Effector memory CD8-positive, alpha-beta T cell (primary cell): ENCODE measurements at places on chromosomes 5 and 9.

DNA sequence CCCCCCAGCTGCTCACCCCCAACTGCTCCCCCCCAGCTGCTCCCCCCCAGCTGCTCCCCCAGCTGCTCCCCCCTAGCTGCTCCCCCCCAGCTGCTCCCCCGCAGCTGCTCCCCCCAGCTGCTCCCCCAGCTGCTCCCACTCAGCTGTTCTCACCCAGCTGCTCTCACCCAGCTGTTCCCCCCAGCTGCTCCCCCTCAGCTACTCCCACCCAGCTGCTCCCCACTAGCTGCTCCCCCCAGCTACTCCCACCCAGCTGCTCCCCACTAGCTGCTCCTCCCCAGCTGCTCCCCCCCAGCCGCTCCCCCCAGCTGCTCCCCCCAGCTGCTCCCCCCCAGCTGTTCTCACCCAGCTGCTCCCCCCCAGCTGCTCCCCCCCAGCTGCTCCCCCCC, 22.8 kb upstream of the AHRR start:
- DNase-seq = no peak

DNA sequence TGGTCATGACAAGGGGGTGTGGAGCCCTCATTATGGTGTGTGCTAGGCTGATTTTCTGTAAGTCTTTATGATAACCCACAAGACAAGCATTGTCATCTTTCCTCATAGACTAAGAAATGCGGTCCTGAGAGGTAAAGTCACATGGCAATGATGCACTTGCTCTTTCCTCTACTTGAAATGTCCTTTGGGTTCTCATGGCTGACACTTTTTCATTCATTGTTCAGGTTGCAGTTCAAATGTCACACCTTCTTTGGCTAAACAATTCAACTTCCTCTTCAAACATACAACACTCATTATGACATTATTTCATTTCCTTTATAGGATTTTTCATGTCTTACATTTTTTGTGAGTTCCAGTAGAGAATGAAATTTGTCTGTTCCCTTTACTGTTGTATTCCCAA, 323.6 kb upstream of the PRR16 start:
- DNase-seq = no peak

DNA sequence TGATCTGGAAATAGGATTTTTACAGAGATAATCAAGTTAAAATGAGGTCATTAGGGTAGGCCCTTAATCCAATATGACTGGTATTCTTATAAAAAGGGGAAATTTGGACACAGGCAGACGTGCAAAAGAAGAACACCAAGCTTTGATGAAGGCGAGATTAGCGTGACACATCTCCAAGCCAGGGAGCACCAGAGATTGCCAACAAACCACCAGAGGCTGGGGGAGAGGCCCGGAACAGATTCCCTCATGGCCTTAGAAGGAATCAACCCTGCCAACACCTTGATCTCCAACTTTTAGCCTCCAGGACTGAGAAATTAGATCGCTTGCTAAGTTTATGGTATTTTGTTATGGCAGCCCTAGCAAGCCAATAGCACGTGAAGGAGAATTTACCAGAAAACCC, 10.8 kb upstream of the ARSI start:
- DNase-seq = no peak

- DNase-seq = no peak
Measured at GRCh38 chr9:117184173-117184572, 230.7 kb downstream of the ASTN2 start.

DNA sequence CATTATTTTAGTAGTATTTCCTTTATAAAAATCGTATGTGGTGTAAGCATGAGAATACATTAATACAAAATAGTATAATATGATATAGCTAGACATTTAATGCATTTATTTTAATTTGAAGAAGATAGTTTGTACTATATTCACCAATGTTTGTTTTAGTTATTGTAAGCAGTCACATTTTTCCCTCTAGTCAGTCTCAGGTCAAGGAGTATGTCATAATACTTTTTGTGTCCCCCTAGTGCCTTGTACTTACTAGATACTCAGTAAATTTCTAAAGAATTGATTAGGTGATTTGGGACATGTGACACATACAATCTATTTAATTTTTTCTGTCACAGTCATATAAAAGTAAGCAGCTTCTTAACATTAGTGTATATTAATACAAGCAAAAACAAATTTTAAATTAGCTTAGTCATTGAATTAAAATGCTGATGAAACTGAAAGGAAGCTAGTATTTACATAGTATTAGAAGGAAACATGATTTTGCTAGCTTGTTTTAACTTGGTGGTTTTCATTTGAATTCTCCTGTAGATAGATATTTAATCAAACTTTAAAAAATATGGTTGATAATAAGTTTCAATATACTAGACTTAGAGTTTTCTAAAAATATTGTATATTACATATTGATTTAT, 242.2 kb downstream of the FER start:
- no peak for DNase-seq

GRCh38 chr5:115685490-115685889, 59.7 kb upstream of the TMED7 start:
- no peak for DNase-seq

GRCh38 chr9:81468084-81468595, 221.2 kb downstream of the TLE1 start:
- DNase-seq = no peak

DNA sequence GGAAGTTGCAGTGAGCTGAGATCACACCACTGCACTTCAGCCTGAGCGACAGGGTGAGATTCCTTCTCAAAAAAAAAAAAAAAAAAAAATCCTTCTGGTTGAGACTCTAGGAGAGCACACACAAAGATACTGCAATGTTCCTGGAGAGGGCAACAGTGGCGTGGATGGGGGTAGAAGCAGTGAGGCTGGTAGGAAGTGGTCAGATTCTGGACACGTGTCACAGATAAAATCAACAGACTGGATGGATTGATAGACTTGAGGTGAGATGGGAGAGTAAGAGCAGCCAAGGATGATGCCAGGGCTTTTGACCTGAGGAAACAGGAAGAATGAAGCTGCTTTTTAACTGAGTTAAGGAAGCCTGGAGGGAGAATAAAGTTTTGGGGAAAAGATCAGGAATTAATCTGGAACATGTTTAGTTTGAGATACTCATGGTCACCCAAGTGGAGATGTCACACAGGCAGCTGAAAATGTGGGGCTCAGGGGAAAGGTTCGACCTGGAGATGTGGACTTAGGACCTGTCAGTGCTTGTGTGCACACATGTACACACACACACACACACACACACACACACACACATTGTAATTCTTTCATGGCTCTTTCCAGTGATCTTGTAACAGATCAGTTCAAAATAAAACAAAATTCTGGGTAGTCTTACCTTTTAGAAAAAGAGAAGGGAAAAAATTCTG, 88.1 kb downstream of the FANCC start:
- no peak for DNase-seq

DNA sequence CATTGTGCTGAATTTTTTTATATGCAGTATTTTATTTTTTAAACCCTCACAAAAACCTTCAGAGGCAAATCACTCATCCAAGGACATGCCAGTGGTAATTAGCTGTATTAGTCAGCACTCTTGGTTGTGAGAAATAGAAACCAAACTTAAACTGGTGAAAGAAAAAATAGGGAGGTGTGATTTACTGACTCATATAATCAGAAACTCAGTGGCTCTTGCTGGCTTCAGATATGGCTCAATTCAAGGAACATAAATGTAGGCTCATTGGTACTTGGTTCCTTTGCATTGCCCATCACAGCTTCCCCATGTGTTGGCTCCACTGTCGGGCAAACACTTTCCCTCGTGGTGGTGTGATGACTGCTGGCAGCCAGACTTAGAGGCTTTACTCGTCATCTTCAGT, 497.2 kb downstream of the MAT2B start:
- DNase-seq = no peak

- no peak for DNase-seq
Measured at GRCh38 chr5:77832166-77832770, 56.1 kb upstream of the TBCA start.

DNA sequence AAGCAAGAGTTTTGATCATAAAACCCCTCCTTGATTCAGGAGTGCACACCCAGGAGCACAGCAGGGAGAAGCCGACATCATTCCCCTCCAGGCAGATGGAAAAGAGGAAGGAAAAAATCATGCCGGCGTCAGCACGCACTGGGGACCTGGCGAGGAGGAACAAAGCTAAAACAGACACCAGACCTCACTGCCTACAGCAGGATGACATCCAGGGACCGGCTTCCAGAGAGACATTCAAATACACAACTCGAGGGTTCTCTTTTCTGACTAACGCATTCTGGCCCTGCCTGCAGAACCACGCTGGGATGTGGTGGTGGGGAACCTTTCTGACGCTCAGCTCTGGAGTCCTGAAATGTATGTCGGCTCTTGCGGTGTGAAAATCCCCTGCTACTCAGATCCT, 2.7 kb downstream of the UBAC1 start:
- DNase-seq = no peak

GRCh38 chr9:90131568-90131967, 511.1 kb downstream of the DIRAS2 start:
- no peak for DNase-seq

DNA sequence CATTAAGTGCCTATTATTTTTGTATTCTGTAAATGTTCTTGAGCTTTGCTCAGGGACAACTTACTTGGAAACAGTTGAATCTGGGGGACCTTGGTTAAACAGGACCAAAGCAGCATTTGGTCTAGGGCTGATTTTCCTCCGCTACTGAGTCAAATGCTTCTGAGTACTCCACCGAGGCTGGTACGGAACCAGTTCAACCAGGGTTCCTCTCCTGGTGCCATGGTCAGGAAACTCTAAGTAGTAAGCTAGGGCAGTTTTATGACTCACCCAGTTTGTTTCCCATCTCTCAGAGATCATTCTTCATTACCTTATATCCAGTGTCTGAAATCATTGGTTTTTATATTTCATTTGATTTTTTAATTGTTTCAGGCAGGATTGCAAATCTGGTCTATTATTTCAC, 111.9 kb upstream of the TNFAIP8 start:
- DNase-seq = no peak

- DNase-seq = no peak
Measured at GRCh38 chr5:75059912-75060545, 7.7 kb upstream of the GCNT4 start.

GRCh38 chr5:168401880-168402279, 84.4 kb upstream of the RARS1 start:
- no peak for DNase-seq

DNA sequence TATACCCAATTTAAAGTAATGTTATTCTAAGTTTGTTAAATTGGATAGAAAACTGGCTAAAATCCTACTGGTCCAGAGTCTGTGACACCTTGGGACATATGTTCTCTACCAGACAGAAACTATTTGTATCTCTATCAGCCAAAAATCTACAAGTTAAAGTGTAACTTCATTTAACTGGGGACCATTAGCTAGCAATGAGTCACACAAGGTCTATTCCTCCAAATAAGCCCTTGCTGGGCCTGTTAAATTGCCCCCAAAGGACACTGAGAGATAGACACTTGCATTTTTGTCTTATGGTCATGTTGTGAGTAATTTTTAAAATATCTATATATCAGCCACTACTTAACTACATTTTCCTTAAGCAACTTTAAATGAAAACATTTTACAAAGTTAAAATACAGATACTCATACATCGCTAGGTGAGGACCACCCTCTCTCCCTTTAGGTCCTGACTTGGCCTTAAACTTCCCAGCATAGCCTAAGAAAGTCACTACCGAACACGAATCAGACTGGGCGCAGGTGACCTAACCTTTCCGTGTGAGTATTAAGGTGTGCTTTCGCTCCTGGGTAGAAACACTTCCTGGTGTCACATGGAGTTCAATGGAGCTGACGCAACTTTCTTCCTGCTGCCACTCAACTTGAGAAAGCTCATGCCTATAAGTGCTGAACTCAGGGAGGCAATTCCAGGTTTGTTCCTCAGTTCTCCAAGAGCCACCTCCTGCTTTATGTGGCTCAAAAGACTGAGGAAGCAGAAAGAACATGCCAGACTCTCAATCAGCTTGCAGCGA, 249.1 kb downstream of the DIRAS2 start:
- no peak for DNase-seq

GRCh38 chr9:92325991-92326500, 293 bp downstream of the CENPP start:
- no peak for DNase-seq

DNA sequence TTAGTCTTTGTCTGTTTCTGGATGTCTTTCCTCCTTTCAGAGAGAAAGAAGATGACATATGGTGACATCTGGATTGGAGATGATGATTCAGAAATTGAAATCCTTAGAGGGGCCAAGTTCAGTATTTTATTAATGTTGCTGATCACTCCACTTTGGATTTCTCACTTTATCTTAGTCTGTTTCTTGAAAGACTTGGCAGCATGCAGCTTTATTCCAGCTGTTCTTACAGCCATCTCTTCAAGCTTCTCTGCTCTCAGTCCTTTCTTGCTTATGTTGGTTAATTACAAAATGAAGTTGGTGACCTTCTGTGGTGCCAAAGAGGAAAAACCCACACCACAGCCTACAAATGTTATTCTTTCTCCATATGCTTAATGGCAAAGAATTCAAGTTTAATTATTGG, 62.1 kb downstream of the SNCAIP start:
- no peak for DNase-seq

DNA sequence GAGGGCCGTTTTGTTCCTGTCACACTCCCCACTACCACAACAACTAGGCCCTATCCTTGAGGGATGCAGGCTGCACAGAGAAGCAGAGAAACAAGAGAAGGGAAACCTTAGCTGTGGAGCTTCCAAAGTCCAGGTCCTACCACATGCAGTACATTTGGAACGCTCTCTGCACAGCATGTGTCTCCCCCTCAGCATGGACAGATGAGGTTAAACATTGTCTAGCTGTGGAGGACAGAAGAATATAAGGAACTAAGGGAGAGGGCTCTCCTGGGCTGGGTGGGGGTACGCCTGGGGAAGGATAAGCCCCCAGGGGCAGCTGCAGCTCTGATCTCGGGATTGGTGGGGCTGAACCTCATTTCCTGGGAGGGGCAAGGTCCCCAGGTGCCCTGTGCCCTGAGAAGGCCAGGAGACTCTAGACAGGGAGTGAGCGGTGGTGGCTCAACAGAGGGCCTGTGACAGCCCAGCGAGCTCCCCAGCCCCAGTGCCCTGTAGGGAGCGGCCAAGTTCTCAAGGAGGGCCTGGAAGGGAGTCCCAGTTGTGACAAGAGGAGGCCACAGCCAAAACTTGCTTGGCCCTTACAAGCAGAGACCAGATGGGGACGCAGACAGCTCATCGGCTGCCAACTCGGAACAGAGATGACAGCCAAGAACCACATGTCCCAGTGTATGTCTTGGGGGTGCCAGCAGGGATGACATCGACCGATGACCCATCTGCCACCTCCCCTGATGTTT, 30.1 kb downstream of the TSPAN17 start:
- DNase-seq = no peak

GRCh38 chr5:146109379-146109778, 4.0 kb upstream of the PLAC8L1 start:
- no peak for DNase-seq

DNA sequence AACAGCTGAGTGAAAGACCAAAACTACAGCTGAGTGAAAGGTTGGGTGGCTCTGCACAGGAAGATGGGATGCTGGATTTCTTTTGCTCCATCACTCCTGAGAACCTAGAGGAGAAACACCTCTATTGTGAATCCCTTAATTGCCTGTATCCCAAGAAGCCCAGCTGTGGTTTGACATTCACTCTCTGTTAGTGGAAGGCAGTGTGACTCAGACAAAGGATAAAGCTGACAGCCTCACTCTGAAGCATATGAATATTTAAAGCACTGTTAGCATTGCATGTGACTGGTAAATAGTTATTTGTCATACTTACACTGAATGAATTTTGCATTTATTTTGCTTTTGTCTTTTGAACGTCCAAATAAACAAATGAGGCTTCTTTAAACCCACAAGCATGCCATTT, 367.1 kb upstream of the RIOK2 start:
- DNase-seq = no peak
